ENCODE measurements at places on chromosomes 11 and 22.

GRCh38 chr22:49608228-49608627 is 219.4 kb downstream of the BRD1 start:
- no peak for DNase-seq

DNA sequence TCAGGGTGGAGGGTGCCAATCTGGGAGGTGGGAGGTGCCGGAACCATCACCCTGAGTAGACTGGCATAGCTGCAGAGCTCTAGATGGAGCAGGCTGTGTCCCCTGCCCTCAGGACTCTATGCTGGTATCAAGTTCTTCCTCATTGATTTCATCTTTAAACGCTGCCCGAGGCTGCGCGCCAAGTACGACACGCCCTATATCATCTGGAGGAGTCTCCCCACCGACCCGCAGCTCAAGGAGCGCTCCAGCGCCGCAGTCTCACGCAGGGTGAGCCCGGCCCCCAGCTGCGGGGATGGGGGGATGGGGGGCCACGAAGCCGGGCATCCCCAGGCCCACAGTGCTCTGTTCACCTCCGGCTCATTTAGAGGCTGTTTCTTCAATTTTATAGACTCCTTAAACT is 52.5 kb downstream of the GRAMD4 start:
- no peak for DNase-seq

GRCh38 chr11:38721586-38722315 is 2123.7 kb upstream of the RAG2 start:
- no peak for DNase-seq

- DNase-seq: peak; percentile 32
Observed at GRCh38 chr11:14499178-14499559, 442 bp downstream of the COPB1 start.

Measured in endothelial cell of umbilical vein (primary cell).